Activated naive CD4-positive, alpha-beta T cell treated with anti-CD3 and anti-CD28 coated beads, Interleukin-2, amount 50 U/mL, for 72 hours (primary cell): ENCODE measurements at places on chromosomes 3 and 15. TPM values are rescaled to one million over a fixed set of nuclear protein-coding genes. Genes with fewer than 3 reads are reported as not detected.
A peak's percentile ranks its signal among the peaks of the same experiment; 100 is the strongest.

GRCh38 chr3:108953210-108953609, 469 bp downstream of the GUCA1C start:
- DNase-seq, result no peak

Gene ZNF592
- total RNA-seq, result 34.7 TPM

Gene RTP1
- total RNA-seq, result not detected

DNA sequence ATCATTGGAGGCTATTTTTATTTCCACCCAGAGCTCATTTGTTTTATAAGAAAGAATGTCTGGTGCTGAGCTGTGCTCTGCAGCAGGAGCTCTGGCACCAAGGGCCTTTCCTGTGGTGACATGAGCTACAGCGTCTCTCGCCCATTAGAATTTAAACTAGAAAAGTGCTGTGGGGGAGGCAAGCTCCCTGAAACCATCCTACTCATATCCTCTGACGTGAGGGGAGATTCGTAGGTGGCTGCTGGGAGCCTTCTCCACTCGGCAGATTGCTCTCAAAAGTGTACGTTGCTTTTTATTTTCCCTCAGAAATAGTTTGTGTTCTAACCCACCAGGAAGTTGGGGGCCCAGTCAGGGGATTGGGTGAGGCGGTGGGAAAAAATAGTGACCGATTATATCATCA, 76.3 kb upstream of the ARHGEF3 start:
- peak; percentile 65 for DNase-seq

GRCh38 chr3:71346061-71346460, 237.5 kb downstream of the FOXP1 start:
- no peak for DNase-seq

DNA sequence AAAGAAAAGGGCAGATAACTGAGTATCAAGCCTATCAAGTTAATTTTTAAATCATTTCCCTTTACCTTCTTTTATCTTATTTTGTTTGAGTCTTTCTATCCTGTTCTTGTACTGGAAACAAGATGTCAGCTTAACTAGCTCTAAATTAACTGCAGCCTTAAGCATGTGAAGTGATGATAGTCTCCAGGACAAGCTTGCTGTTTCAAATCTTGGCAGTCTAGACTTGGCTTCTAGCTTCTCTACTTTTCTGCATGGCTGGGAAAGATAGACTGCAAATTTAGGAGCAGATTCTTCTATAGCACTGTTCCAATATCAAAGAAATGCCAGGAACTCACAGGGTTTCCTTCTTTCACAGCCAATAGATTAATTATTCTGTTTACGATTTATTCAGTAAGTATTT, 1034.4 kb downstream of the TUSC7 start:
- no peak for DNase-seq
